GM04503 (cell line): ENCODE measurements at places on chromosomes 5 and 9.

GRCh38 chr5:42952578-42952974 lies 87.5 kb downstream of the ANXA2R start:
- no peak for DNase-seq

DNA sequence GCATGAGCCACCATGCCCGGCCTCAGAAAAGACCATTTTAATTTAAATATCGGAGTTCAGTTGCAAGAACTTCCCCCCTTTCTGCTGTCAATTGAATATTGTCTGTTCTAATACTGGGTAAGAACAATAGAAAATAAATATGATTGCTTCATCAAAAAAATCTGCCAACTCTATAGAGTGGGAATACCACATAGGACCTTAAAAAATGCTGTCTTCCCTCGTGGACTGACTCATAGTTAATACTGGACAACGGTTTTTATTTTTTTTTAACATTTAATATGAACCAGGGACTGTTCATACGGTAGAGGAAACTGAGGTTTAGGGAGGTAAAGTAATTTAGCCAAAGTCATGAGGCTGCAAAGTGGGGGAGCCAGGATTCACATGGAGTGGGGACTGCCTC lies 9.7 kb downstream of the ZNF462 start:
- no peak for DNase-seq

- DNase-seq = no peak
Observed at GRCh38 chr5:67165526-67166459, 30.8 kb downstream of the CD180 start.

DNA sequence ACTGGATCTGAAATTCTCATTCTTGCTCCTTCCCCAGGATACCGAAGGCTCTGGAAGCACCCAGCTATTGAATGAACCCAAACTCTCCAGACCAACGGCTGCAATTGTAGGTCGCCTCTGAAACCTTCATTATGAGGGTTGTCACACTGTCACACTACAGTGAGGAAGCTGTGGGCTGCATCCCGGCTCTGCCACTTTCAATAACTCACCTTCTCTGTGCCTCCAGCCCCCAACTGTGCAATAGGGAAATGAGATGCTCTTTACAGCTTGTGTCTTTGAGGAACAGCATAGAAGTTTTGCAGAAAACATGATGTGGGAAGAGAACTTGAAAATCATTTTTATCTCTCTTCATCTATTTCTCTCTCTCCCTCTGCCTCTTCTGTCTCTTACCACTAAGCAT lies 69.6 kb upstream of the TGFBR1 start:
- DNase-seq = no peak

DNA sequence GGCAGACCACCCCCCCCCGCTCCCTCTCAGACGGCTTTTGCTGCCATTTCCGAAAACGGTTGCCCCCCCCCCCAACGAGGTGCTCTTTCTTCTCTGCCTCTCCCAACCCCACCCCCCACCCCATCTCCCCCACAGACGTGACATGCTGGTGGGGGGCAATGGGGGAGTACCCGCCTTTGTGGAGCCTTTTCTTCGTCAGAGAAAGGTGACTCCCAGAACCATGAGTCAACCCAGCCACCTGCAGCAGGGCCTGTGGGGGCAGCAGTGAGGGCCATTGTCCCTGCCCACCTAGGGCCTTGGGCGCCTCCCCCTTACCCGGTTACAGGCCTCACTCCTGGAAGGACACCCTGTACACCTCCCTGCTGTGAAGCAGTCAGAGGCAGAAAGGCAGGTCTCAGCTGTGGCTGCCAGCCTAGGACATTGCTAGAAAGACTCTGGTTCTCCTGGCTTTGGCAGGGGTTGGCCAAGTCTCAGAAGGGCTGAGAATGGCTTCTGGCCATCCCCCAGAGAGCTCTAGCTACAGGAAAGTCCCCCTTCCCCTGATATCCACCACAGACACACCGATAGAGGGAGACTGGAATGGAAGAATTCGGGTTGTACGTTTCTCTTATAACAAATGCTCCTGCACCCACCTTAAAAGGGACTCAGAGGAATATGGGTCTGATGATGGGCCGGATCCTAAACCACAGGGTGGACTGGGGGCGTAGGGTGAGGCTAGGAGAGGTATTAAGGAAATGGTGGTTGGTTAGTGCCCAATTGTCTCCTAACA lies 2.2 kb downstream of the DNAJB5 start:
- DNase-seq = no peak

GRCh38 chr5:62042007-62042406 lies 264.0 kb upstream of the KIF2A start:
- no peak for DNase-seq

- DNase-seq = no peak
Observed at GRCh38 chr9:114416906-114417305, 29.1 kb upstream of the AKNA start.

- DNase-seq = no peak
Observed at GRCh38 chr9:89755821-89756220, 151.0 kb downstream of the GADD45G start.

DNA sequence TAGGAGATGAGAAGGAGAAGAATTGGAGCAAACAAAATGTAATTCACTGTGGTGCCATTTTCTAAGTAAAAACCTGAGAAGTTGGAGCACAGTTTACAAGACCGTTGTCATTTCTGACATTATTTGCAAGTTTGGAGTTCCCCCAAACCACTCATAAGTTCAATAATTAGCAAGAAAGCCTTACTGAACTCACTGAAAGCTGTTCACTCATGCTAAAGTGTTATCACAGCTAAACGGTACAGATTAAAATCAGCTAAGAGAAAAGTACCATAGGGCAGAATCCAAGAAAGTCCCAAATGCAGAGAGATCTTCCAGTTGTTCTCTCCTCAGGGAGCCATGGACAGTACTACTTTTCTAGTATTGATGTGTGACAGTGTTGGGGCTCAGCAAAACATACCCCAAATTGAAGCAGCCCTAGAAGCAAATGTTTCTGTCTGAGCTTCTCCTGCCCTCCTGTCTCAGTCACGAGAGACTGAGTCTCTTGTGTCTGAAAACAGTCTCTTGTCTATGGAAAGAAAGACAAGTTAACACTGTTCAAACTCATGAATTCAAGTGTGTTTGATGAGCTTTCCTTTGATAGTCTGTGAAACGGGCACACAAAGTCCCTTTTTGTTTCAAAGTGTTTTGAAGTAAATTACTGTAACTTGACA lies 221.2 kb downstream of the GABRG2 start:
- no peak for DNase-seq

GRCh38 chr9:38263532-38263931 lies 129.0 kb upstream of the ALDH1B1 start:
- DNase-seq = peak; percentile 6

- peak; percentile 81 for DNase-seq
Observed at GRCh38 chr9:108640230-108640629, 215.6 kb downstream of the ACTL7B start.

- peak; percentile 61 for DNase-seq
Observed at GRCh38 chr5:15021266-15022046, 149.9 kb upstream of the ANKH start.
